ENCODE measurements at places on chromosomes 5 and 9.

DNA sequence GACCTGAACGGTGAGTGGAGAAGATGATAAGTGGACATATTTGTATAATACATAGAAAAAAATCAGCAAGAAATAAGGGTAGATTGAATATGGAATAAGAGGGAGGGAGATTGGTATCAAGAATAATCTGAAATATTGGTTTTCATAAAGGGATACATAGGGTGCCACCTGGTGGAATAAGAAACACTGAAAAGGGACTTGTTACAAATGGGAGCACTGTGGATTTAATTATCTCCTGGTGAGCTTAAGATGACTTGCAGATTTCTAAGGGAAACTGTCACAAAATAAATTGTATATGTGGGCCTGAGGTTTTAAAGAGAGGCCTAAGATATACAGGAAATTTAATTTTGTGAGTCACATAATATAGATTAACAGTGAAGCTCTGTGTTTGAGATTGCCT, 1403.5 kb upstream of the CDH18 start:
- no peak for DNase-seq

- no peak for DNase-seq
Observed at GRCh38 chr5:37799865-37800421, 39.9 kb downstream of the GDNF start.

DNA sequence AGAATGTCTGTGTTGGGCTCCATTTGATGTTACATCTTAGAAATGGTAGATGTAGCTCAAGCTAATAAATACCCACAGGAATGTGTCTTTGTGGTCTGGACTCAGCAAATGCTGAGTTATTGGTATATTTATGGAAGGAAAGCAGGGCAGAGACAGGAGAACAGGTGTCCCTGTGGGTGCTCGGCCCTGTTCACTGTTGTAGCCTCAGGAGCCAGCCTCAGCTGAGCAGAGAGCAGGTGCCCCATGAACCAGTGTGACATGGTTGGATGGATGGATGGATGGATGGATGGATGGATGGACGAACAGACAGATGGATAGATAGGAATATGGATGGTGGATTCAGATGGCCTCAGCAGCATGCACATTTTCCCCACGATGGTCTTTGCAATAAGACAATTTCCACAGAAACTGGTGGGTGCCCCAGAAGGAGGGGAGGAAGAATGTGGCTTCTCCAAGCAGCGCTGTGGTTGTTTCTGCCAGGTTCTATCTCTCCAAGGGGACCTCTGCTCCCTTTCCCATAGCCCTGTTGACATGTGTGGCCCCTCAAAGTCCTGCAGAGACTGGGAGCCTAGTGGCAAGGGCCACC, 8.2 kb upstream of the IRF1 start:
- no peak for DNase-seq

GRCh38 chr5:83777856-83778255, 57.2 kb upstream of the HAPLN1 start:
- no peak for DNase-seq

DNA sequence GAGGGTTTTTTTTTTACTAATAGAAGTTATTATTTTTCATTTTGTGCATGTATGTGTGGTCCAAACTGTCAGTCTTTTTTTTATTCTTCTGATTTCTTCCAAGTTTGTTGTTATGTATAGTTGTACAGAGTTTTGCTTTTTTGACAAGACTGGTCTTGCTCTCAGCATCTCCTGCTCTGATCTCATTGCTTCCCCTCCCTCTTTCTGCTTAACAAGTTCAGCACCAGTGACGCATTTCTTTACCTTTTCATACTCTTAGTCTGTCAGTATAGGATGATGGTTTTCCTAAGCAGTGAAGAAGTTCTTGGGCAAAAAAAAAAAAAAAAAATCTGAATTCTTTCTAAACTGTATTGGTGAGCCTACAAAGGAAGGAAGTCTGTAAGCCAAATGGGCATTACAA, 135.1 kb downstream of the CD180 start:
- DNase-seq, result no peak

DNA sequence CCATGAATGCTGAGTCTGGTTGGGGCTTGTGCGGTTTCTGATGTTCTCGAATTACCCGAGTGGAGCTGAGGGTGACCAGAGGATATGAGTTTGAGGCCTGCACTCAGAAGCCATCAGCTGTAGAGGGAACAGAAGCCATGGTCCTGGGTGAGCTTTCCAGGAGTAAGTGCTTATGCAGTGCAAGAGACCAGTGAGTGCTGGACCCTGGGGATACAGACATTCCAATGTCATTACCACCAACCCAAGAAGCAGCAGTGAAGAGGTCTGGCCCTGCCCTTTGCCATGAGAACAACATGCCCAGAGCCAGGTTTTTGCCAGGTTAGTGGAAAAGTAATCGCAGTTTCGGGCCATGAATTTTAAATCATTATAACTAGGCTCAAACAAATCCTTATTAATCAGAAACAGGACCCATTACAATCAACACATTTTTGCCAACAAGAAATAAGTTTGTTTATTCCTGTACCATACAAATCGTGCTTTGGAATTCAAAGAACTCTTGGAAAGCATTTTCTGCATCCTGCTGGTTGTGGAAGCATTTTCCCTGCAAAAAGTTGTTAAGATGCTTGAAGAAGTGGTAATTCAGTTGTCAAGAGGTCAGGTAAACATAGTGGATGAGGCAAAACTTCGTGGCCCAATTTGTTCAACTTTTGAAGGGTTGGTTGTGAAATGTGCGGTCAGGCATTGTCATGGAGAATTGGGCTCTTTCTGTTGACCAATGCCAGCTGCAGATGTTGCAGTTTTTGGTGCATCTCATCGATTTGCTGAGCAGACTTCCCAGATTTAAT, 154.6 kb downstream of the SYK start:
- no peak for DNase-seq

GRCh38 chr5:130541617-130542221, 623.3 kb downstream of the HINT1 start:
- DNase-seq, result no peak

GRCh38 chr9:83656952-83657351, 34.0 kb downstream of the IDNK start:
- no peak for DNase-seq

DNA sequence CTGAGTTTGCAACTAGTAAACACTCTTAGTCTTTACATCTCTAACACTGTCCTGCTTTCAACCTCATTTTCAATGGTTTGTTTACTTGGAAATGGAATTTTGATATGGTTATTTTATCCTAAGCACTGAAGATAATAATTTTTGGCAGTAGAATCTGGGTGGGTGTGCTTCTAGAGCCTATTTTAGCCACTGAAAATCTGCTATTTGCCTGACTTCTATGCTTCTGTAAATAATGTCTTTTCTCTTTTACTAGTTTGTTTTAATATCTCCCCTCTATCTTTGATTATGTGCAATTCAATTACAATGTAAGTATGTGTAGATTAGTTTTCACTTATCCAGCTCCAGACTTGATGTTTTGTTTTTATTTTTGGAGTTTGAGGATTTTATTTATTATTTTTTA, 197.5 kb downstream of the TUSC1 start:
- DNase-seq, result no peak

DNA sequence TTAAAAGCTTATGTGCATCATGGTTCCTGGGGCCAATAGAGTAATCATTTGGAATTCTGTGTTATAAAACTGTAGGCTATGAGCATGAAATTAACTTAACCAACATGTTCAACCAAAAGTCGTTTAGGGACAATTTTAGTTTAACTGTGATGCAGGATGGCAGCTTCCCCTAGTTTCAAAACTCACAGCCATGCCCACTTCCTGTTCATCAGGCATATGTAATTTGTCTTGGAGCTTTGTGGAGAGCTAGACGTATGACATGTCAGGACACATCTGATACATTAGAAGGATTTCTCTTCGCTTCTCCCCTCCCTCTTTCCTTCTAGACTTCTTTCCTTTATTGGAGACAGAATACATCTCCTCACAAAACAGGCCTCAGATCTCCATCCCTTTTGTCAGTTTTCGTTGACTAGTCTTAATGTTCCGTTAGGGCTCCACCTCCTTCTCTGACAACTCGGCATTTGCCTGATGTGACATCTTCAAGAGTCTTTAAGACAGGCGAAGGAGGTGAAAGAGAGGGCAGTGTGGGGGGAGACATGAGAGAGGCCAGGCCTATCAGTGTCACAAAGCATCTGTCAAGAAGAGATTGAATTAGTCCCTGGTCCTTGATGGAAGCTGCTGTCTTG, 176.0 kb downstream of the MSX2 start:
- DNase-seq, result no peak

Data from activated T-cell treated with anti-CD3 and anti-CD28 coated beads for 4 hours (primary cell).